NB4 (cell line): ENCODE measurements at places on chromosomes 12 and 14.

GRCh38 chr14:50964683-50965390 lies 20.6 kb upstream of the PYGL start:
- DNase-seq, result no peak

DNA sequence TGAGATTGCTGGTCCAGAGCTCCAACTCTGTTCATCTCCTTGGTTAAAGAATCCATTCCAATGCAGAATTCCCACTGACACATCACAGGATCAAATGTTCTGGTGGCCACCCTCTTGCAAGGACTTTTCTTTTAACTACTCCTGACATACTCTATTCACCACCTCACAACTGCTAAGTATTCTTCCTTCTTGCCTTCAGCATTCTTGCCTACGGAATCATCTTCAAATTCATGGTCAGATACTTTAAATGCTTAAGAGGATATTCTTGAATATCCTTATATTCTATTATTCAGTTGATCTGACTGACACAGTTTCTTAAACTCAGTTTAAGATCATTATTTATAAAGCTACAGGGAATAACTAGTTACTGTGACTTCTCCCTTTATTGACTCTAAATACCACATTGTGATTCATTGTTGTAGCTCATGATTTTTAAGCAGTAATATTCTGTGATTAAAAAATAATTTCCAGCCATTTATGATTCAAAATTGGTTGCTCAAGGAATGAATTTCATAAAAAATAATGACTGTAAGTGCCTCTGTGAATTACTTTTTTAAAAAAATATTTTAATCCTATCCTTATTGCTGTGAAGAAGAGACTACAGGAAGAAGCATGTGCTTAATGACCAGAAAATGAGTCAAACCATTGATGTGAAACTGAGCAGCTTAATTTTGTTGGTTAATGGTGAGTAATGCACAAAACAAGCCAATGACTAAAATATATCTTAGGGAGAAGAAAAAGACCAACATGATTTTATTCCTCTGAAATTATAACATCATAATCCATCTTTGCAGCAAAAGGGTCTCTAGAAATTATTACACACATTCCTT lies 207.1 kb downstream of the PIK3C2G start:
- no peak for DNase-seq

GRCh38 chr12:76085520-76085868 lies 1.0 kb upstream of the NAP1L1 start:
- DNase-seq, result peak; percentile 26

DNA sequence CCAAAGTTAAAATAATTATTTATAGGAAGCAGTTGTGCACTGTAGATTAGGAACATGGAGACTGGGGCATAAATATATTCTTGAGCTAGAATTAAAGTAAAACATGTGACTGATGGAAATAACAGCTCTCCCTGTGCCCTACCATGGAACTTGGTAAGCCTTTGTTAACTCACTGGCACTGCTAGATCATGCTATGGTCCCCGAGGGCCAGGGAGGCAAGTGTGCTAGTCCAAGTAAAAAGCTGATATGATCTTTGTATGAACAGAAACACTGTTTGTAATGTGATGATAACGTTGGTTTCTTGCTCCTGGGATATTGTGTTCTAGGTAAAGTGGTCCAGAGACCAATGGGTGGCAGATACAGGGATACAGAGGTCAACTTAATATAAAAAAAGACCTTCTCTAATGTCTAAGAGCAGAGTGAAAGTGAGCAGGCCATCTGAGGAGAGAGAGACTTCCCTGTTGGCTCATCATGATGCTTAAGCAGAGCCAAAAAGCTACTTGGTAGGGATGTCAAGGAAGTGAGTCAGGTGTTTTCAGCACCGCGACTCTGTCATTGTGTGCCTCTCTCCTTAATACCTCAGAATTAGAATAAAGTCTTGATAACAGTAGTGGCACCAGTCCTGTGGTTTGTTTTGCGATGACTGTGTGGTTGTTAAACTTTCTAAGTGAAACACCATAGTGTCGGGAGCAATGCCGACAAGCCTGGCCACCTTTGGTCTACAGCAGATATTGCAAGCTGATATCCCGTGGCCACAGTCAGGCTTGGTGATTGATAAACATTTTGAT lies 27.6 kb downstream of the BICD1 start:
- peak; percentile 22 for DNase-seq

- no peak for DNase-seq
These were observed 968.6 kb downstream of the DIO2 start for GRCh38 chr14:79242666-79243065.

GRCh38 chr12:88509851-88510250 lies 70.4 kb downstream of the KITLG start:
- DNase-seq, result no peak

DNA sequence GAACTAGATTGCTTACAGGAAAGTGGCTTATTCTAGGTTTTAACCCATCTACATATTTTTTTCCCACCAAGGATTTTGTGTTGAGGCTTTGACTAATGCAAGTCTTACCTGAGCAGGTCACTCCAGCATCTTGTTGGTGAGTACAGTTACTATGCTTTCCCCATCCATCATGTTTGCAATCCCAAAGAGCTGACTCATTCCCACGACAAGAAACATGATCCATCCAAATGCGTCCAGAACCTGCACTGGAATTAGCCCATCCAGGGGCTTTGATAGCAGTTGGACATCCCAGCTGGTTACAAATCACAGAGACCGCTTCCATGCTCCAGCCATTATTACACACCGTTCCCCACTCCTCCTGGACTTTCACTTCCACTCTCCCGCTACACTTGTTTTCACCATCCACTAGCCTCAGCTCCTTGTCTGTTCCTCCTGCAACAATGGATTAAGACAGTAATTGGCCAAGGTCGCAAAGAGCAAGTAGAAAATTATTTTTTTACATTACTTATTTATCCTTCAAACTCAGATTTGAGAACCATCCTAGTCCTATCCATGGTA lies 2.5 kb downstream of the CD163 start:
- no peak for DNase-seq

GRCh38 chr14:24260026-24260779 lies 2.8 kb downstream of the TGM1 start:
- no peak for DNase-seq

- no peak for DNase-seq
These were observed at the start of gene TRHDE for GRCh38 chr12:72272091-72272661. TSS of gene TRHDE (plus strand) at chr12:72272370. CDS start at chr12:72272644, 274 bp downstream.

DNA sequence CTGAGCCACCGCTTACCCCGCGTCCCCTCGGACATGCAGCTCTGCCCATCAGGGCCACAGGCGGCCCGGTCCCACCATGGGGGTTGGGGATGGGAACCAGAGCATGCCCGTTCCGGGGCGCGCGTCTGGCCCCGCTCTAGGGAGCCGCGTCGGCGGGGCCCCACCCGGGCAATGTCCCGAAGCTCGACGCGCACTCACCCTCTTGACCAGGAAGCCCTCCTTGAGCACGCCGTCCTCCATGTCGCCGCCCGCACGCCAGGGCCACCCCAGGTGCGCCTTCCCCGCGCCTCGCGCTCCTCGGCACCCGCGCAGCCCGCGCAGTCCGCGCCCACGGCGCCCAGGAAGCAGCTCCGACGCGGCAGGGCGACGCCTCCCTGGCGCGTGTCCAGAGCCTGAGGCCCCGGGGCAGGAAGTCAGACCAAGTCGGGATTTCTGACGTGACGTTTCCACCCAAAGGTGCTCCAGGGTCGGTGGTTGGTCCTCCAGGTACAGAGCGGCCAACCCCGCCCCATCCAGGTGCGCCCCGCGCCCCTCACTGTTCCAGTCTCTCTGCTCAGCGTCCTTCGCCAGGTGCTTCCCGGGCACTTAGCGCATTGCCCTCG lies at the start of gene PLEK2:
PLEK2 (minus strand) TSS at position 346 of the 602 bp plus-strand sequence; CDS start at position 240, 106 bp downstream.
- no peak for DNase-seq

- DNase-seq, result peak; percentile 26
These were observed 111.5 kb downstream of the PAX9 start for GRCh38 chr14:36773136-36773540.

DNA sequence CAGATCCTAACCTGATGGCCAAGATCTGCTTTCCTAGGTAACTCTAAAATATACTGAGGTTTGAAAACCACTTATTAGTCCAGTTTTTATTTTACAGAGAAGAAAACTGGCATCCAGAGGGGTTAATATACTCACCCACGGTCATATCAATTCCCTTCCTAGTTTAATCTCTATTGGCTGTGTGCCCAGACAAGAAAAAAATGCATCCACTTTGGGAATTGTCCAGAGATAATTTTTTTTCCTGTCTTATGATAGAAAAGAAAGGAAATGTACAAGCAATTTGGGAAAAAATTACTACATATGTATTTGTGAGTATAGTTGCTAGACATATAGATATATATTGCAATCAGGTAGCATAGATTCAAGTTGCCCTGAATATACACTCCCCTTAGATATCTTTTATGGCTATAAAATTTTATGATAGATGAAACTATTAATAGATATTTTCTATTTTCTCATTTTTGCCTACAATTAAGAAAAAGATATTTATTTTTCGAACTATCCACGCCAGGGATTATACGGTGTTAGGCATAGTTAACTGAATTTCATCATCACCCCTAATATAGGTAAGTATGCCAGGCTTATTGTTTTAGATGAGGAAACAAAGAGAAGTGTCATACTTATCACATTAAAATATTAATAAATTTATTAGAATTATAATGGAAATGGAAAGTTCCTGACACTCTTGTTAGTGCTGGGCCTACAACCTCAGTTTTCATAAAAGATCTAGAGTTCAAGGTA lies 100.5 kb upstream of the SLC38A2 start:
- no peak for DNase-seq

GRCh38 chr14:36580141-36580855 lies 2.1 kb downstream of the NKX2-8 start:
- DNase-seq, result no peak

DNA sequence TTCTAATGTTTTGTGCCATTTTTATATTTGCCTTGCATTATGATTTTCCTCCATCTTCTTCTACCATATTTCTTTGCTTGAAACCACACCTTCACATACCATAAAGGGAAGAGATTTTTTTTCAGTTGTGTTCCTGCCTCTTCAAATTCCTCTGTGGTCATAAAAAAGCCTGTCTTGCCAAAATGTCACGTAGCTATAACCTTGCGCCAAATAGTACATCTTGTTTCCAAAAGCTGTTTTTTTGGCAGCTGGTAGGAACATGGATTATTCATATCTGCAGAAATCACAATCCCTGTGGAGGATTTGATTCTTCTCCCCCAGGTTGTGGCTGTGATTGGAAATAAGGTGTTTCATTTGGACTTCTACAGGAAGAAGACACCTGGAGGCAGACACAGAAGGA lies 133.6 kb upstream of the SLC35F4 start:
- no peak for DNase-seq

- no peak for DNase-seq
These were observed 12.7 kb downstream of the INF2 start for GRCh38 chr14:104702106-104702505.

DNA sequence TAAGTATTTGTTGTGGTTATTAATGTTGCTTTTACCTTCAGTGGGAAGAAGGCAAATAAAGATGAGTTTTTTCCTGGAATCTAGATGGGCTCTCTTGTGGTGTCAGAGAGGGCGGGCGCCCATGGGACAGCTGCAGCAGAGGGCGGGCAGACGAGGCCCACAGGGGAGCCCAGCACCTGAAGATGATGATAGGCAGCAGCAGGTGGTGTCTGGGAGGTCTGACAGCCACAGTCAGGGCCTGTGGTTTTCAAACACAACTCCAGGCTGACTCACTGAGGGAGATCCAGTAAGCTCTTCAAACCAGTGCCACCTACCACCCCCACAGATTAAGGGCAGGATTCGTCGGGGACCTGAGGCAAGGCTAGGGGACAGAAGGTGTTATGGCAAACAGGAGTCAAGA lies 42.8 kb downstream of the NKX2-1 start:
- DNase-seq, result no peak

DNA sequence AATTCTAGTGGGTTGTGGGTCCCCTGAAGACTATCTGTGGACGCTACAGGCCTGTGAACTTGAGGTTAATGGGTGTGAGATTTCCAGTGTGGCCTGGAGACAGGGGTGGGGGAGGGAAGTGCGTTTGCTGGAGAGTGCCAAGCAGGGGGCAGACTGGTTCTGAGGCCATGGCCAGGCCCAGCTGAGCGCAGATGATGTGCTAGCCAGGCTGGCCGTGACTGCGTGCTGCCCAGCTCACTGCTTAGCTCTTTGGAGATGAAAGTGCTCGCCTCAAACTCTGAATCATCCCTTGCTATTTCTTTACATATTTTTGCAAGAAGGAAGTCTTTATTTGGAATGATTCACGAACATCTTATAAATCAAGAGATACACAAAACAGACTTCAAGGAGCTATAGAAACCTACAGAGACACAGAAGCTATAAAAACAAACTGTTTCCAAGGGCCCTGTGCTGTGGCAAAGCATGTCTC lies 75.2 kb upstream of the PLEKHG3 start:
- no peak for DNase-seq

DNA sequence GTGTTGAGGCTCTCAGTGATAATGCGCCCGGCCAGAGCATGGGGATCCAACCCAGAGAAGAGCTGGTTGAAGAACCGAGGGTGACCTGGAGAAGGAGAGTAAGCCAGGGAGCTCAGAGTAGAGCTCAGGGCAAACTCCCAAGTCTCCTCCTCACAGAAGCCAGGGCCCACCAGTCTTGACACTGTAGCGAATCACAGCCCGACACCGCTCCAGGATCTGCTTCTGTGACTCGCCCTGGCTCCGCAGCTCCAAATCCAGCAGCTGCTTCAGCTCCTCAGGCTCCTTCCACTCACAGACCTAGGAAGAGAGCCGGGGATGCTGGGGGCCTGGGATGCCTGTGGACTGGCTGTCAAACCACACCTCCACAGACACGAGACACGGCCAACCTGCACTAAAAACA lies 8.2 kb upstream of the ZNF740 start:
- no peak for DNase-seq

DNA sequence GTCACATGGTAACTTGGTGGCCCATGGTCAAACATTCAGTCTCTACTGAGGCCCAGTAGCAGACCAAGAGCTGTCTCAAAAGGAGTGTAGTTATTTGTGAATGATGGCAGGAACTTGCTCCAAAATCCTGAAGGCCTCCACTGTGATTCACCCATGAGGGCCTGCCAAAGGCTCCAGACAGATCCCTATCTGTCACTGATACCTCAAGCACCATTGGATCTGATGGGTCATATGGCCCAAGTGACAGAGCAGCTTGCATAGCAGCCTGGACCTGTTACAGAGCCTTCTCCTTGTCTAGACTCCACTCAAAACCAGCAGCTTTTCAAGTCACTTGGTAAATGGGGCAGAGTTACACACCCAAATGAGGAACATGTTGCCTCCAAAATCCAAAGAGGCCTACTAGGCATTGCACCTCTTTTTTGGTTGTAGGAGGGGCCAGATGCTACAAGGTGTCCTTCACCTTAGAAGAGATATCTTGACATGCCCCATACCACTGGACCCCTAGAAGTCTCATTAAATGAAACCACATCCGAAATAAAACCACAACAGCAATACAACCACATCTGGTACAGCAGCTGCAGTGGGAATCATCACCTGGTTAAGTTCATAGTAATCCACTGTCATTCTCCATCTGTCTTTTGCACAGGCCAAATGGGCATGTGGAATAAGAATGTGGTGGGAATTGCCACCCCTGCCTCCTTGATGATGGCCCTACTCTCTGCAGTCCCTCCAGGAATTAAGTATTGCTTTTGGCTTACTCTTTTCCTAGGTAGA lies 150.4 kb upstream of the MAX start:
- no peak for DNase-seq
